ENCODE measurements at places on chromosomes 7 and 10.

GRCh38 chr7:7548407-7548806 lies 12.7 kb upstream of the COL28A1 start:
- no peak for DNase-seq

DNA sequence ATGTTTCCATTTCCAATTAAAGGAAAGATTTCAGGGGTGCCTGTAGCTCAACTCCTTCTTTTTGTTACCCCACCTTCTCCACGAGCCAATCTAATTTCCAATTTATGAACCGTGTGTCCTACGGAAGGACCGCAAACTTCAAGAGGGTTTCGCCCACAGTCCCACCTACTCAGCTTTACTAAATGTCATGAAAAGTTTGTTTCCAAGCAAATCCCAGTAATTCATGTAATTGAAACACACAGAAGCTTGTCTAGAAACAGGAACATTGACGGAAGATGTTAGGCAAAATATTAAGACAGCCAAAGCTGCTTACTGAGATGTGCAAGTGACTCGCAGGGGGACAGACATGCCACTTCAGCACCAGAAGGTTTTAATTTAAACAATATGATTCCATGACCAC lies 32.9 kb upstream of the LYZL1 start:
- DNase-seq = no peak

DNA sequence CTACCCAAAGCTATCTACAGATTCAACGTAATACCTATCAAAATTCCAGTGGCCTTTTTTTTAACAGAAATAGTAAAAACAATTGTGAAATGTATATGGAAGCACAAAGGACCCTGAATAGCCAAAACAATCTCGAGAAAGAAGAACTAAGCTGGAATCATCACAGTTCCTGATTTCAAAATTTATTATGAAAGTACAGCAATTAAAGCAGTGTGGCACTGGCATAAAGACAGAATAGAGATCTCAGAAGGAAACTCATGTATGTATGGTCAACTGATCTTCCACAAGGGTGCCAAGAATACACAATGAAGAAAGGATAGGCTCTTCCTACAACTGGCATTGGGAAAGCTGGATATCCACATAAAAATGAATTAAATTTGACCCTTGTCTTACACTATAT lies 23.2 kb downstream of the PNLIPRP3 start:
- DNase-seq = no peak

- DNase-seq = no peak
These were observed 99.4 kb downstream of the TCERG1L start for GRCh38 chr10:131211965-131212619.

DNA sequence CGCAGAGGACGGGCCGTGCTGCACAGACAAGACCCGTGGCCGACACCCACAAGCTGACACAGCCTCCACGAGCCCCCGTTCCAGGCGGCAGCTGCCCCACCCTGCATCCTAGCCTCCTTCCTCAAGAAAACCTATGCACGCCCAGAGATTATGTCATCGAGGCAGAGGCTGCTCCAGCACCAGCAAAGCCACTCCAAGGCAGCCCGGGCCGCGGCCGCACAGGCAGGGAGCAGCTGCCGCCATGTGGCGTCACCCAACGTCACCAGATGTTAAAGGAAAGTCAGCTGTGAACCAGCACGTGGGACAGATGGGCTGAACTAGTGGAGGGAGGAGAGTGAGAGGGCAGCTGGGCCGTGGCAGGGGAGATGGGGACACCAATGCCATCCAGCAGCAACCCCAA lies 59.8 kb downstream of the STK32C start:
- no peak for DNase-seq

- DNase-seq = no peak
These were observed 31.1 kb downstream of the SEMA3E start for GRCh38 chr7:83617858-83618257.

GRCh38 chr10:24920907-24921881 lies 31.2 kb downstream of the PRTFDC1 start:
- peak; percentile 61 for DNase-seq

GRCh38 chr10:31664803-31665202 lies 263.8 kb downstream of the ARHGAP12 start:
- DNase-seq = no peak

DNA sequence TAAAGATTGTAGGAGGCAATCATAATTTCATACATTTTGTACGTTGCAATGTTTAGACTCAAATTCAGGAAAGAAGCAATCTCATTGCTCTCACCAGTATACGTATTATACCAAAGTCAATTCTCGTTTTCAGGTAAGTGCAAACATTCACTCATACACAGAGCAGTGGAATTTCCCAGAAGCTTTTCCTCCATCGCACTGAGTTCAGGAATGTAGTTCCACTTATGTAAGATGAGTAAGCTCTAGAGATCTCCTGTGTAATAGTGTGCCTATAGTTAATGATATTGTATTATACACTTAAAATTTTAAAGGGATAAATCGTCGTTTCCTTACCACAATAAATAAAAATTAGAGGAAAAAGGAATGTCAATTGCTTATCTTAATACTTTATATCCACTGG lies 470.8 kb upstream of the KCND2 start:
- DNase-seq = no peak

- DNase-seq = no peak
These were observed 63.0 kb downstream of the VOPP1 start for GRCh38 chr7:55509322-55509721.

GRCh38 chr7:6288270-6288860 lies 15.9 kb upstream of the CYTH3 start:
- DNase-seq = no peak

- peak; percentile 35 for DNase-seq
These were observed 190.0 kb downstream of the FAM107B start for GRCh38 chr10:14584661-14585060.

- DNase-seq = no peak
These were observed 12.7 kb upstream of the SFMBT2 start for GRCh38 chr10:7423521-7423920.

GRCh38 chr10:60134548-60134947 lies 228.2 kb upstream of the CCDC6 start:
- DNase-seq = no peak

- no peak for DNase-seq
These were observed 18.0 kb upstream of the SEM1 start for GRCh38 chr7:96727534-96728088.

GRCh38 chr7:17507717-17508116 lies 209.3 kb downstream of the AHR start:
- DNase-seq = no peak

- DNase-seq = peak; percentile 22
These were observed 27.6 kb downstream of the SLC35G1 start for GRCh38 chr10:93921338-93921737.

DNA sequence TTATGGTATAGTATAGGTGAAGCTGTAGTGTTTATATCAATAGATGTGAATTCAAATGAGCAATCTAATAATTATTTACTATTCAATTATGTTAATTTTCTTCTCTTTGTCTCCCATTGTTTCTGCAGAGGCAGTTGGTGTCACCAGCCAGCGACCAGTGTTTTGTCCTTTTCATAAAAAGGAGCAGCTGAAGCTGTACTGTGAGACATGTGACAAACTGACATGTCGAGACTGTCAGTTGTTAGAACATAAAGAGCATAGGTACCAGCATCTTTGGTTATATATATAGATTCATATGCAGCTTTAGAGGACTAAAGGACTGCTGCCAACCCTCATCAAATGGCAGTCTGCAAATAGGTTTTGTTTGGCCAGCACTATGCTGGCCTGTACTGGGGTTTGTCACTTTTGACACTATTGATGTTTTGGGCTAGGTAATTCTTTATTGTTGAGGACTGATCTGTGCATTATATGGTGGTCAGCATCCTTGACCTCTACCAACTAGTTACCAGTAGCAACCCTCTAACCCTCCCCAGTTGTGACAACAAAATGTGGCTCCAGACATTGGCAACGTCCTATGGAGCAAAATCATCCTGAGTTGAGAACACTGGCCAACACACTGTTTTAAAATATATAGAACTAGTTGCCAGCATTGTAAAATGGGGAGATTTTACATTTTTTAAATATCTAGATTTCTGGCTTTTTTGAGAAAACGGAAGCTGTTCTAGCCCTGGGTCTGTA lies 59.2 kb downstream of the TRIM24 start:
- DNase-seq = no peak

DNA sequence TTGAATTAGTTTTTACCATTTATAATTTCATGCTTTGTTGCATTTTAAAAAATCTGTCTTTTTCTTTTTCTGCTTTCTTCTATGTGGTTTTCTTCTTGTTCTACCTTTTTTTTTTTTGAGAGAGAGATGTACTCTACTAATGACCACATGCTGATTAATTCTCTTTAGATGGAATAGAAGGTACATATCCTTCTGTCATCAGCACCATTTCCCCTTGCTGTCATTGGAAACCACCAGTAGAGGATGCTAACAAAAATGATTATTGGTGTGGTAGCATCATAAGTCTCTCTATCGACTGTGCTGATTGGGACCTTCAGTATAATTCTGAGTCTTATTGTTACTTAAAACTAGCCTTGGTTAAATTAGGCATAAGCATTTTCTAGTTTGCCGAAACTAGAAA lies 3.6 kb downstream of the ZEB1 start:
- DNase-seq = no peak

DNA sequence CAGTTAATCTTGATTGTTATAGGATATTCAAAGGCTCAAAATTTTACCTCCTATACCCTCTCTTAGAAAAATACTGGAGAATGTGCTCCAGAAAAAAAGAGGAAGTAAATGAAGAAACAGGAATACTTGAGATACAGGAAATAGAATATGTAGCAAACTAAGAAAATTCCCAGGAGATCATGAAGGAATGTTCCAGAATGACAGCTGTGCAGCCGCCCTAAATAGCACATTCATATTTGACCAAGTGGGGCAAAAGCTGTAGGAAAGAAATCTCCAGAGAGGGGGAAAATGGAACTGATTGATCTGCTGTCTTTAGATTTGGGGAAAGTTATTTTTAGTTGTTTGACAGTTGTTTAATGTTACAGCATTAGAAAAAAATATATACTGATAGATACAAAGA lies 46.2 kb upstream of the ZEB1 start:
- no peak for DNase-seq

DNA sequence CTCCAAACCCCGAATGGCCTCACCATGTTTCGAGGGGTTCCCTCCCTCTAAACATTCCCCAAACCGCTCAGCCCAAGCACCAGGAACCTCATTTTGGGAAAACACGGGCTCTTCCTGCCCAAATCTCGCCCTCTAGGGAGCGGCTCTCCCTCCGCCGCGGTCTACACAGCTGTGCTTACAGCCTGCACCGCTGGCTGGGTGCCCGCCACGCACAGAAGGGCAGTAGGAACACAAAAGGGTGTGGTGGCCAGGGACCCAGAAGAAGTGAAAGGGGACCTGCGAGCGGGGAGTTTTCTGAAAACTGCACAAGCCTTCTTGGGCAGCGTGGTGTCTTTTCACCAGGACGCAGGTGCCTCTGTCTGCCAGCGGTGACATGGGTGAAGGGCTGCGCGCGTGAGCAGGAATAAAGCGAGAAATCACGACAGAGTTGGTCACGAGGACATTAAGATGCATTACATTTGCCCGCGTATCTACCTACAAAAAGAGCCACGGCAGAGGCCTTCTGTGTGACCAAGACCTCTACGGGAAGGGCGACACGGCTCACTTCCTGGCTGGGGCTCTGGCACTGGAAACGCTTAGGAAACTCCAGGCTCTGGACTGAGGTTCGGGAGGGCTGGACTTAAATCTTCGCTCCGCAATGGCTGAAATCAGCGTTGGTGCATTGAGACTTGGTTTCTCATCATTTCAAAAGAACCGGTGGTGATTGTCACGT lies 171.7 kb downstream of the LSM5 start:
- DNase-seq = no peak

DNA sequence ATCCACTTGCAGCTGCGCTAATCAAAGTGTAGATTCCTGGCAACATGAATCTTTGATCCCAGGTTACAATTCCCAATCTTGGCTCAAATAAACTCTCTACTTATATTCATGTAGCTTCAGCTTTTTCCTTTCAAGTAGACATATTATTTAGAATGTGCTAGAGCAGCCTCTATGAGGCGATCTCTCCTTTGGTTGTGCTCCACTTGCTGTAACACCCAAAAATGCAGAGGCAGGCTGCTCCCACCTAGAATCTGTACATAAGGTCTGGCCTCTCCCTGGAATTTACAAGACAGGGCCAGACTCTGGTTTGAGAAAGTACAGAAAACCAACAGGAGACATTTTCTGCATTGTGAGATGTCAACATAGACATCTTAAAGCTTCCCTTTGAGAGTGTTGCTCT lies 23.1 kb downstream of the ZNF107 start:
- DNase-seq = no peak

DNA sequence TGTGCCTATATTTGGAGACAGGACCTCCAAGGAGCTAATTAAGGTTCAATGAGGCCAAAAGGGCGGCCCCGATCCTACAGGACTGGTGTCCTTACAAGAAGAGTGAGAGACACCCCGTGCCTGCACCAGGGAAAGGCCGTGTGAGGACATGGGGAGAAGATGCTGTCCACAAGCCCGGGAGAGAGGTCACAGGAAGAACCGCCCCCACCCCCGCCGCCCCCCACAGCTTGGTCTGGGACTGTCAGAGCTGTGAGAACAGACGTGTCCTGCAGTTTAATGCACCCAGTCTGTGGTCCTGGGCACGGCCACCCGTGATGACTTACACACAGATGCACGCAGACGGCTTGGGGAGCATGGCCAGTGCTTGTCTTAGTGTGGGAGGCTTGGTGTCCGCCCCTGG lies 399.5 kb downstream of the DNAJB6 start:
- DNase-seq = no peak

DNA sequence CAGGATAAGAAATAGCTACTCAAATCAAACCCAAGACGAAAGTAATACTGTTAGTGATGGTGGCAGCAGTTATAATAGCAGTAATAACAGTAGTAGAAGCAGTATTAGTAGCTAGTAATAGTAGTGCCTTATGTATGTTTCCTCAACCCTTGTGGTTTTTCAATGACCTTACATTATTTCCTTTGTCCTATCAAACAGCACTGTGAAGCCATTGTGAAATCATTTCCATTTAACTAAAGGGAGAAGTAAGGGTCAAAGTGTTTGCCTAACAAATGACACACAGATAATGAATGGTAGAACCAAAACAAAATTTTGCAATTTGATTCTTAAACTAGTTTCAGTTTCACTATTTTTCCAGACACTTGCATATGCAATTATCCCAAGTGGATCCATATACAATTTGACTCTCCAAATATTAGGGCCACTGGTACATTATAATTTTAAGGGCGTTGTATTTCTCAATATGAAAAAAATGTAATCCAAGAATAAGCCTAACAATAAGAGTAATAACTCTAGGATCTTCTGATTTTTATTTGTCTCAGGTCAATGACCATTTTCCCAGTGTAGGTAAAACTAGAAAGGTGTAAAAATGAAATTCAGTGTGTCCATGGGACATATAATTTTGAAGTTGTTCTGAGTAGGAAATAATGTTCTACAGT lies 33.7 kb upstream of the TMEM26 start:
- no peak for DNase-seq
